ENCODE measurements at places on chromosomes 11 and 22. TPM values are rescaled to one million over a fixed set of nuclear protein-coding genes. Genes with fewer than 3 reads are reported as not detected.

DNA sequence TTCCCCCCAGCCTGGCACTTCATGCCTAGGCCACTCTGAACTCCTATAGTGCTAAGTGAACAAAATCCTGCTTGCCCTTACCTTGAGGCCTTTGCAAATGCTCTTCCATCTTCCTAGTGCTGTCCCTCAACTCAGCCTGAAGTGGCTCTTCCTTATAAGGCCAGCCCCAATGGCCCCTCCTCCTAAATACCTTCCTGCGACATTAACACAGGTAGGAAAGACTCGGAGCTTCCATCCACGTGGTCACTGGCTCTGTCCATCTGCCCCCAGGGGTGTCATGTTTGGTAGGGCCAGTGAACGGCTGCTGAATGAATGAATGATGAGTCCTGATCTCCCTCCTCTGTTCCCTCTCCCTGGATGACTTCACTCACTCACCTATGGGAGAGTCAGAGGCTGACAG is 4.2 kb downstream of the PDE2A start:
- DNase-seq, result no peak

The RTN4RL2 gene
- polyA plus RNA-seq, result 0.83 TPM

DNA sequence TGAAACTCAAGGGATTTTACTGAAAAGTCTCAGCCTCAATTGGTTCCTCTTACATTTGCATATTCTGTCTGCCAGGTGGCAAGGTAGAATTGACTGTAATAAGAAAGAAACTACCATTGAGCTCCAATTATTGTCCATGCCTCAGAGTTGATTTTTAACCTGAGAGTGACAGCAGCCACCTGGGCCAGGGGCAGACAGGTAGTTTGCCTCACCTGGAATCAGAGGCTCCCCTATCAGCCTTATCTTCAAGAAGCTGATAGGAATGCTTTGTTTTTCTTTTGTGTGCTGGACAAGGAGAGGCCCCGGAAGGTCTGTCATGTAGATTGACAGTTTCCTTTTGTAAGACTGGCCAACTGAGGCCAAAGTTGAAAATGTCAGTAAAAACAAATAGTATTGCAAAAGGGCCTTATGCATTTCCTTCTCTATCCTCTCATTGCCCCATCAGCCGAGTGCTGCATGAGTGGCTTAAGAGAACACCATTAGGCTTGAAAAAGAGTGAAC is 34.1 kb downstream of the CD44 start:
- peak; percentile 42 for DNase-seq

The GLYAT gene
- not detected for polyA plus RNA-seq

DNA sequence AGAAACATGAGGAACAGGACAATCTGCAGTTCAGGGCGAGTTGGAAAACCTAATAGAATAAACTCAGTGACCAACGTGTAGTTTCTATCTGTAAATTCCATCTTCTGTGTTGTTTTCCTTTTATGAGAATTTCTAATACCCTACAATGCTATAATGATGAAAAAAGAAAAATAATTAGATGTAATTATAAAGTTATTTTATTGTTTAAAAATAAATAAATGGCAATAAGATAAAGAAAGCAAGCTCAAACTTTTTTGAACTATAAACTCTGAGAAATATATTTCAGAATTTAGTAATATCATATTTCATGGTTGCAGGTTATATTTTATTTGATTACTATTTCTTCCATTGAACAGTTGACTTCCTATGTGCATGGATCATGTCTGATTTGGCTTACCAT is at the start of gene OR5I1:
Gene OR5I1, minus strand, starts transcription at position 101 of the 400 bp plus-strand sequence. Its CDS starts 0 bp downstream, at position 101.
- no peak for DNase-seq

DNA sequence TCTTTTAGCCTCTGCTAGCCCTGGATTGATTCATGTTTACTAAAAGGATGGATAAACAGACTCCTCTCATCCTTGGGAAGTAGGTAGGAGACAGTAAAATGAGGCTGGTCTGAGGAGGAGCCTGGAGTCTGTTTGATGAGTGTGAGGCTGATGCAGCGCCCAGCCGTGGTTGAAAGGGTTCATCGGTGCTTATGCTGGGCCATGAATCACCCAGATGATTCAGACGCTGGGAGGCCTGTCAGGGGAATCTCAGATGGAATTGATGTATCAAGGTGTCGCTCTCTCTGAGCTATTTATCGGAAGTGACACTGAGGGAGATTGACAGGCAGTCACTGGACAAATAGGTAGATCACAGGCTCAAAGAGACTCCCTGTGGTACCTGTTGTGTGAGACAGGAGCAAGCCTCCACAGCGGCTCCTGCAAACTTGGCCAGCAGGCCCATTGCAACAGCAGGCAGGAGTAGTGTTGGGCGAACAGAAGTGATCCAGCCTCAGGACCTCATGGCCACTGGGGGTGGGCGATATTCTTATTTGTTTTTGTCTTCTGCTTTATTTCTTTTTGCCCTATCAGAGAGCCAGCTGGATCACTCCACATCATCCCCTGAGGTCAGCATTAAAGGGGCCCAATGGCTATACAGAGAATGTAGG is 109.9 kb upstream of the CADM1 start:
- peak; percentile 90 for DNase-seq

- DNase-seq, result no peak
Measured at GRCh38 chr11:72525466-72525865, 91.1 kb upstream of the CLPB start.

DNA sequence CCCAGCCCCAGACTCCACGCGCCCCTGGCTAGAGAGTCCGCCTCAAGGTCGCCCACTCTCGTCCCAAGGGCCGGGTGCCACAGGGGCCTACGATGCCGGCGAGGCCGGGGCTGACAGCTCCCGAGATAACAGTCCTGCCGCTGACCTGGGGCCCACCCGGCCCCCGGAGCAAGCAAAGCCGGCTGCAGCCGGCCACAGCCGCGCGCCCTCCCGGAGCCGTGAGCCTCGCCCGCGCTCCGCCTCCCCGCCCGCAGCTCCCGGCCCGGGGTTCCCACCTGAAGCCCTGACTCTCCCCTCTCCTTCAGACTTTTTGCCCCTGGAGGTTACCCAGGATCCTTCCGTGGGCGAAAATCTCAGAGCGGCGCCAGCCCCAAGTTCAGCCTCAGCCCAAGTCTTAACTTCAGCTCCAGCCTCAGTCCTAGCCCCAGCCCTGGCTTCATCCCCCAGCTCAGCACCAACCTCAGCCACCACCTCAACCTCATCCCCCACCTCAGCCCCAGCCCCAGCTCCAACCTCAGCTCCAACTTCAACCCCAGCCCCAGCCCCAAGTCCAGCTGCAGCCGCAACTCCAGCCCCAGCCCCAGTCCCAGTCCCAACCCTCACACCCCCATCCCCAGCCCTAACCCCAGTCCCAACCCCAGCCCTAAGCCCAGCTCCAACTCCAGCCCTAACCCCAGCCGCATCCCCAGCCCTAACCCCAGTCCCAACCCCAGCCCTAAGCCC is 1.7 kb downstream of the KLHDC7B start:
- no peak for DNase-seq

DNA sequence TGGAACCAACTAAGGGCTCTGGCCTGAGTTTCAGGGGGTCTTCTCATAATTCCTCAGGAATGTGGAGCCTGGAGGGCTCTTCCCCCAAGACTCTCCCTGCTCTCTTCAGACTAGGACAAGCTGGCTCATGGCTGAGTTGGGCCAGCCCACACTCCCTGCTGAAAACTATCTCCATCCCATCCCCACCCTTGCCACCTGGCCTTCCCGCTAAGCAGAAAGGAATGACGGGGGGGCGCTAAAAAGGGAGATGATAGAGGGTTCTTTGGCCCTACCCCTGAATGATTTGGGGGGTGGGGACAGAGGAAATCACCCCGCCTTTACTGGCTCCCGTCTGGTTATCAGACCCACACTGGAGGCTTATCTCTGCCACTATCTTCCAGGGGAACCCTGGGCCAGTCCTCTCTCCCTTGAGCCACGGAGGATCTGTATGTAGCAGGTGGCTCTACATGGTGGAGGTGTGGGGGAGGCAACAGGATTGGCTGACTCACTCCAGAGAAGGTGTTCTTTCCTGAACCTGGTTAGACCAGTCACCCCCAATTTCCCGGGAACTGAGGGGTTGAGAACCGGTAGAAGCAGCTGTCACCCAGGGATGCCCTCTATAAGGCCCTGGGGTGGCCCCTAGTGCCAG is 5.7 kb downstream of the SMTN start:
- DNase-seq, result no peak

DNA sequence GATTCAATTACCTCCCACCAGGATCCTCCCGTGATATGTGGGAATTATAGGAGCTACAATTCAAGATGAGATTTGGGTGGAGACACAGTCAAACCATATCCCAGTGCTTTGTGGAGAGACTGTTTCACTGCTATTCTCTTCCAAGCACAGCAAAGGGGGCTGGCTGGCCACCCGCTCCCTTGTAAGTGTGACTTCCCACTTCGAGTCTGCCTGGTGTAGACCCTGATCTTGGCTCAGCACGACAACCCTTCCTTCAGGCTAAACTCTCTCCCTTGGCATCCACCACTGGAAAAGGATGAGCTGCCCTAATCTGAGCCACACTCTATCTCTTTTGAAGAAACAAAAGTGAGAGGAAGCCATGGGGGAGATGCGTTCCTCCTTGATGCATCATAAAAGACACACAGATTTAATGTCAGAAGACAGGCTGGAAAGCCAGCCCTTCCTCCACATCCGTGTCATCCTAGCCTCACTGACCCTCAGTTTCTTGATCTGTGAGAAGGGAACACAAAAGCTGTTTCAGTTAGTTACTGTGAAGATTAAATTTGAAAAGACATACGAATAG is 64.7 kb upstream of the CDON start:
- DNase-seq, result no peak

- DNase-seq, result no peak
Measured at GRCh38 chr11:71499546-71499945, 27.5 kb upstream of the KRTAP5-7 start.

DNA sequence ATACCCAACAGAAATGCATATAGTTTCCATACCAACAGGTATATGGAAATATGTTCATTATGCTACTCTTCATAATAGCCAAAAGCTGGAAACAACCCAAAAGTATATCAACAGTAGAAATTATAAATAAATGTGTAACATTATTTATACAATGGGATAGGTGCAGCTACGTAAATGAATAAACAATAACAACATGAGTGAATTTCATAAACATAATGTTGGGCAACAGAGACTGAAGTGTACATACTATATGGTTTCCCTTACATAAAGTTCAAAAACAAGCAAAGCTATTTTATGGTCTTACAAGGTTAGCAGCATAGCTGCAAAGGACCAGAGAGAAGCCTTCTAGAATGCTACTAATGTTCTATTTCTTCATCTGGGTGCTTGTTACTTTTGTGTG is 305.0 kb downstream of the INSC start:
- no peak for DNase-seq

GRCh38 chr11:113286509-113287497 is 27.6 kb upstream of the TTC12 start:
- DNase-seq, result no peak

- DNase-seq, result no peak
Measured at GRCh38 chr11:69499186-69499917, 17.9 kb downstream of the LINC01488 start.

DNA sequence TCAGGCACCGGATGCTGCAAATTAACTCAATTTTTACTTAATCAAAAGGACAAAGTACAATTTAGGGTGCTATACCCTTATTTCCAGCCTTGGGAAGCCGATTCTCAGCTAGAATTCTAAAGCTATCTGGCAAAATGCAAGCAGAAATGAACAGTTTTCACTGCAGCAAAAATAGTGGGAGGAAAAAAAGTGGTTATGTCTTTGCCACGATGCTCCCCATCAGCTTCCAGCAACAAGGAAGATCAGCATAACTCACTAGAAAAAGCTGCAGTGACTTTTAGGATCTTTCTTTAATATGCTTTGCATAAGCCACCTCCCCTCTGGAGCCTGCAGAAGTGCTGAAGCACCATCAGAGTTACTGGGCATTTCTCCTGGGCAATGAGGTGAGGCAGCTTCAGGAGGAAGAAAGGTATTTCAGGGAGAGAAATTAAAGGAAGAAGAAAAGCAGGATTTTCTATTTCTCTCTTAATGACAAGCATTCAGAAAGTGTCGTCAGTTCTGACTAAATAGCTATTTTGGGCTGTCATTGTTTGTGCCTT is 702.9 kb downstream of the DLG2 start:
- DNase-seq, result no peak

The TRIM66 gene
- 4.4 TPM for polyA plus RNA-seq

The TTC9C gene
- polyA plus RNA-seq, result 29.1 TPM

The GLYATL1 gene
- 0.58 TPM for polyA plus RNA-seq

The TEX12 gene
- 0.12 TPM for polyA plus RNA-seq

The SEPTIN3 gene
- 0.15 TPM for polyA plus RNA-seq

DNA sequence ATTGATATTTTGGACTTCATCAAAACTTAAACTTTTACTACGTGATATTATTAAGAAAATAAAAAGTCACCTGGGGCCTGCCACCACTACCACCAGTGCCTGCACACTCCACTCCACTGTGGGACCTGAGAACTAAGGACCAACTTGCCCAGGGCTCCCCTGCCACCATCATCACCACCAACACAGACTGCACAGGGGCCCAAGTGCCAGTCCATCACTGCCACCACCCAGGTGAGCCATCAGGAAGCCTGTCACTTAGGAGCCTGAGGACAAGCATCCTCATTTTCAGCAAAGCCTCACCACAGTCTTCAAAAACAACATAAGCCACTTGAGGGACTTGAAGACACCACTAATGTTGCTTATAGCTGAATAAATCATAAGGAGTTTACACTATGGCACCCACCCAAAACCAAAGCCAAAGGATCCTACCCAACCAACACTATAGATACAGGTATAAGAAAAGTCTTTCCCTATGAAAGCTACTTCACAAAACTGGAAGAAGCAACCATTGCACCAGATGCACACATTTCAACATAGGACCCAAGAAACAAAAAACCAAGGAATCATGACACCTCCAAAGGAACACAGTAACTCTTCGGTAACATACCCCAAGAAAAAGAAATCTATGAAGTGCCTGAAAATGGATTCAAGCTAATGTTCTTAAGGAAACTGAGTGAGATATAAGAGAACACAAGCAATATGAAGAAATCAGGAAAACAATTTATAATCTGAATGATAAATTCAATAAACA is 73.6 kb upstream of the GNAZ start:
- DNase-seq, result no peak

The MUC2 gene
- not detected for polyA plus RNA-seq

DNA sequence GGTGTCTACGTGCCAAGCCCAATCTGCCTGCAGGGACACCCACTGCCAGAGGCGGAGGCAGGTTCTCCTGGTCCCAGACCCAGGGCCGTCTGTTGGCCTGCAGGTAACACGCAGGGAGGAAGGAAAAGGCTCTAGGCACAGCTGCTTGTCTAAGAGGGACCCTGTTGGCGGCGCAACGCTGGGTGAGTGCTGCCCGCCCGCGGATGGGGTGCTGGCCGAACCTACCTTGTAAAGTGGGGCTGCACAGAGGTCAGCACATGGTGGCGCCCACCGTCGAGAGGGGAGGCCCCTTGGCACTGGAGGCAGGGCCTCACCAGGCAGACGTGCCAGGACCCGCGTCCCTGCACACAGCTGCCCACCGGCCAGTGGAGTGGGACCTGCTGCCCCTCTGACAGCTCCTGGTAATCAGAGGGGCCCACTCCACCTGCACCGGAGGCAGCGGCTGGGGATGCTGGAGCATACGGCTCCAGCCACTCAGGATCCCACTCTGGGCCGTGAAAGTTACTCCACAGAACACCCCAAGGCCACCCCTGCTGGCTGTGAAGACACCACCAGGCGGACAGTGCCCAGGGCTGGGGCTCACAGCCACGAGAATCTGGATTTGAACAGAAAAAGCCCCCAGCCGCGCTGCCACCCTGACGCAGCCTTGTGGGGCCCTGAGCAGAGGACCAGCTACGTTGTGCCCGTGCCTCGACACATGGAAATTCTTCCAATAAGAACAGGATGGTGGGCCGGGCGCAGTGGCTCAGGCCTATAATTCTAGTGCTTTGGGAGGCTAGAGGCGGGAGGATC is 24.0 kb downstream of the TBX1 start:
- no peak for DNase-seq
